Renal pelvis (tissue), 12 donors: ENCODE measurements at places on chromosomes 16 and 17.

DNA sequence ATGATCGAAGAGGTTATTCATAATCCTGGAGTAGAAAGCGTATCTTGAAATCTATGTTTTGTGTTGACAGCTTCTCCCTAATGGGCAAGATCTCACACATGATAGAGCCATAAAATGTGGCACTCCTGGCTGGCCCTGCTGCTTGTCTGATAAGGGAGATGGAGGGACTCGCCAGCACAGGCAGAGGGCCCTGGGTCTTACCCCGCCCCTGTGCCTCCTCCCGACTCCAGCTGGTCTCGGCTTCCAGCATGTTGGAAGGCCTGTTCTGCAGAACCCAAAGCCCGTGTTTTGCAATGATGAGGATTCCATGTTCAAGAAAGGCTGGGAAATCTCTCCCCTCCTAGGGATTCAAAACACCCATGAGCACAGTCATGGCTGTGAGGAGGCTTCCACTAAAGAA is 106.7 kb upstream of the SDK2 start:
- DNase-seq = no peak

DNA sequence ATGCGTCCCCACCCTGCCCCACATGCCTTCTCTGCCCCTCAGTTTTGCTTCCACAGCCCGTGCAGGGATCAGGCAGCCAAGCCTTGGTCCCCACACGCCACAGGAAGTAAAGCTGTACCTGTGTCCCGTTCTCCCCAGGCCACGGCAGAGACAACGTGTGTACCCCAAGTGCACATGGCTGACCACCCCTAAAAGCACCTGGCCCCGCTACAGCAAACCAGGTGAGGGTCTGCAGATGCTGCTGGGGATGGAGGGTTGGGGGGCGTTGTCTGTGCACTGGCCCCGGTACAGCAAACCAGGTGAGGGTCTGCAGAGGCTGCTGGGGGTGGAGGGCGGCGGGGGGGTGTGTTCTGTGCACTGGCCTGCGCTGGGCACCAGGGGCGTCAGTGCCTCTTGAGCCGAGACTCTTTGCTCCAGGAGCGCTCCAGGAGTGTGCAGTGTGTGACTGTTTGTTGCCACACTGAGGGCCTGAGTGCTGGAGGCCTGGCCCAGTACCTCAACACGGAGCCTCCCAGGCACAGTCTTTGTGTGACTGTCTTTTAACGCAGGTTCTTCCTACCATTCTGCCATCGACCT is 18.8 kb downstream of the TCF25 start:
- no peak for DNase-seq

DNA sequence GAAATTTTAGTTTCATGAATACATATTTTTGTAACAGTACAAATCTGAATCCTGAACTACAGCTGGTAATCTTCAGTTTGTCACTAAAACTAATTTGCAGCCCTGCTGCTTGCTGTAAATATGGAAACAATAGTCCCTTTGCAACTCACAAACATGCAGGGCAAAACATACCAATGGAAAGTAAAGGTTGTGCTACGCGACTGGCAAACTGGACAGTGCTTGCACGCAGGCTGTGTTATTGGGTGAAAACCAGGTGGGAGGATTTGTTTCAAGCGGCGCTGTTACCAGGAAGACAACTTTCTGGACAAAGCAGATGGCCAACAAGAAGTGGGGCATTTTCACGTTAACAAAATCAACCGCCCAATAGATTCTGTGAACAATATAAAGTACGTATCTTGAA is 93.5 kb downstream of the CDYL2 start:
- no peak for DNase-seq

- DNase-seq = no peak
Measured at GRCh38 chr17:75267153-75267410, 3.9 kb downstream of the MIF4GD start.

GRCh38 chr17:8800656-8801055 is 1.5 kb upstream of the MFSD6L start:
- DNase-seq = no peak

DNA sequence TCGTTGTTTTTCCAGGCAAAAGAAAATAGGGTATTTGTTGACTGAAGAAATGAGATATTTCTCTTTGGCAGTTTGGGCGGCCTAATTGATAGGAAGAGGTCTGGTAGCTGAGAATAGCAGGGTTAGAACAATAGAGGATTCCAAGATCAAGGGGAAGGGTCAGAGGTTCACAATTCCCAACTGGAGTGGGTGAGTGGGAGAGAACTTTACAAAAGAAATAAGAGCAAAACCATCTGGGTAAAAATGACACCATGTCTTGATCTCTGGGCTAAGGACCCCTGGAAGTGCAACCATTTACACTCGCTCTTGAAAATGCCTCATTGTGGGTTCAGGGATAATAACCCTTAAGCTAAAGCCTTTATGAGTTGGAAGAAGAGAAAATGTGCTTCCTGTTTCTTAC is 180.5 kb downstream of the CDH13 start:
- peak; percentile 74 for DNase-seq

GRCh38 chr17:65292430-65292829 is 155.3 kb downstream of the RGS9 start:
- DNase-seq = no peak

GRCh38 chr17:72790190-72790589 is 302.3 kb downstream of the SLC39A11 start:
- DNase-seq = no peak

DNA sequence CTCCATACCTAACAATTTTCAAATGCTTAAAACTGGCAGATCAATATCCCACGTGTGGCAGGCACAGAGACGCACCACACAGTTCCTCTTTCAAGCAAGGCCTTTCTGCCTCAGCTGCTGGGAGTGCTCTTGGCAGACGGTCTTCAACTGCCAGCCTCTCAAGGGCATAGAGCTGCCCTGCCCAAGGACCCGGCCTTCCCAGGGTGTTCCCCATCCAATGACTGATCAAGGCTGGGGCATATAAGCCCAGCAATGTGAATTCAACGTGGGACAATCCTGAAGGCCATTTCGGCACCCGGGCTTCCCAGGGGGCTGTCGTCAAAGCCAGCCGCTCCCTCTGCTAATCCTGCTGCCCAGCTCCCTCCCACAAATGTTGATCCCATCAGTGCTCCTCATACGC is 107.1 kb downstream of the STX8 start:
- no peak for DNase-seq

DNA sequence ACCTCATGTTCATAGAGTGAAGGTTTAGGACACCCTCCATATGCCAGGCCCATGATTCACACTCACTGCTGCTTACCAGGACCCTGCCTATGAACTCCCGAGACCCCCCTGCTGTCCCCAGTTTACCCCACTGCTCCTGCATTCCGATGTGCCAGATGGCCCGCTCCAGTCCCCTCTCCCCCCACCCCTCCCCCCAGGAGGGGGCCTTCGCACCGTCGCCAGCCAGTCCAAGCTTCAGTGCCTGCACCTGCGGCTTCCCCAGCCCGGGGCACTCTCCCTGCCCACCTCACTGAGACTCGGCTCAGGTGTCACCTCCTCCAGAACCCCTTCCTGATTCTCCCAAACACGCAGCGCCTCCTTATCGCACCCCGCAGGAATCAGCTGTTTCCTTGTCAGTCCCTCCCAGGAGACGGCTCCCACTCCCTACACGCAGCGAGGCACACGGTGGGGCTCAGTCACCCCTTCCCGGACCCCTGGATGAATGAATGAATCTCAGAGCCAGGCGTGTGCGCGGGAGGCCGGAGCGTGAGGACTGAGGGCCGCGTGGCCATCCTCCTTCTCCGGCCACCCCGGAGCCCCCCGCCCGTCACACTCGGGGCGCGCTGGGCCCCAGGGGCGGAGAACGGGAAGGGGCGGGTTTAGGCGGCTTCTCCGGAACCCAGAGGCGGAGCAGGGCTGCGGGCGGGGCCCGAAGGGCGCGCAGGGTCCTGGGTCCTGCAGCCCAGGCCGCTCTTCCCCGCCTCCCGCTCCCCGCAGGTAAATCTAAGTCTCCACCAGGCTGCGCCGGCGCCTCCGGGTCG is 1.6 kb downstream of the MYO1C start:
- DNase-seq = peak; percentile 51

GRCh38 chr16:78748220-78748929 is 648.9 kb downstream of the WWOX start:
- DNase-seq = peak; percentile 29

DNA sequence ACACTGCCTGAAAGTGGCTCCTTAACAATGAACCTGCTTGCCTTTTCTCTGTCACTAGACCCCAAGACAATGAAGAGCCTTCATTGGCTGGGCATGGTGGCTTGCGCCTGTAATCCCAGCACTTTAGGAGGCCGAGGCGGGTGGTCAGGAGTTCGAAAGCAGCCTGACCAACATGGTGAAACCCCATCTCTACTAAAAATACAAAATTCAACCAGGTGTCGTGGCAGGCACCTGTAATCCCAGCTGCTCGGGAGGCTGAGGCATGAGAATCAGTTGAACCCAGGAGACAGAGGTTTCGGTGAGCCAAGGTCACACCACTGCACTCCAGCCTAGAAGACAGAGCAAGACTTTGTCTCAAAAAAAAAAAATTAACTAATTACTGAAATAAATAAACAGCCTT is 45.3 kb upstream of the SEC14L1 start:
- DNase-seq = no peak

DNA sequence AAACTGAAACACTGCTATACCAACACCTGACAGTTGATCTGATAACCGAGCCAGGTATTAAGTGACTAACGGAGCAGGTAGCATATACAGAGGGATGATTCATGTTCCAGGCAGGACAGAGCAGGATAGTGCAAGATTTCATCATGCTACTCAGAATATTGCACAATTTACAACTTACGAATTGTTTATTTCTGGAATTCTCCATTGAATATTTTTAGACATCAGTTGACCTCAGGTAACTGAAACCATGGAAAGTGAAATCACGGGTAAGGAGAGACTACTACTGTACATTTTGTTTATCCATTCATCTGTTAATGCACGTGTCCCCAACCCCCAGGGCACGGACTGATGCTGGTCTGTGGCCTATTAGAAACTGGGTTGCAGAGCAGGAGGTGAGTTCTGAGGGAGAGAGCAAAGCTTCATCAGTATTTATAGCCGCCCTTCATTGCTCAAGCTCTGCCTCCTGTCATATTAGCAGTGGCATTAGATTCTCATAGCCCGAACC is 14.5 kb upstream of the PPM1E start:
- DNase-seq = no peak

- DNase-seq = no peak
Measured at GRCh38 chr16:75398333-75398732, 35.0 kb downstream of the CFDP1 start.

- DNase-seq = no peak
Measured at GRCh38 chr16:2795395-2796143, 2.7 kb upstream of the PRSS41 start.

DNA sequence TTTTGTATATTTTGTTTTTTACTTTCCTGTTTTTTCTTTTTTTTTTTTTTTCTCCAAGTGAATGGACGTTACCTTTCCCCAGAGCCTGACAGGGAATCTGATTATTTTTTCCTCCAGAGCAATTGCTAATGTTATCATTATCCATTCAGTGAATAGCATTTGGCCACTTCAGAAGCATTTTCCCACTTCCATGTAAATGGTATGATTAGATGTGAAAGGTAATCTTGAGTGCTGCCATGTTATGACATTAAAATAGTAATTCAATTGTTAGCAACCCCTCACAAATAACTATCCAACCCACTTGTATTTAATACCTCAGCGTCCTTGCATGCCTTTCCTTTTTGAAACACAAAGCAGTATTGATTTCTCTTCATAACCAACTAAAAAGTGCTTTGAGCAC is 1243.8 kb downstream of the CDH8 start:
- no peak for DNase-seq

DNA sequence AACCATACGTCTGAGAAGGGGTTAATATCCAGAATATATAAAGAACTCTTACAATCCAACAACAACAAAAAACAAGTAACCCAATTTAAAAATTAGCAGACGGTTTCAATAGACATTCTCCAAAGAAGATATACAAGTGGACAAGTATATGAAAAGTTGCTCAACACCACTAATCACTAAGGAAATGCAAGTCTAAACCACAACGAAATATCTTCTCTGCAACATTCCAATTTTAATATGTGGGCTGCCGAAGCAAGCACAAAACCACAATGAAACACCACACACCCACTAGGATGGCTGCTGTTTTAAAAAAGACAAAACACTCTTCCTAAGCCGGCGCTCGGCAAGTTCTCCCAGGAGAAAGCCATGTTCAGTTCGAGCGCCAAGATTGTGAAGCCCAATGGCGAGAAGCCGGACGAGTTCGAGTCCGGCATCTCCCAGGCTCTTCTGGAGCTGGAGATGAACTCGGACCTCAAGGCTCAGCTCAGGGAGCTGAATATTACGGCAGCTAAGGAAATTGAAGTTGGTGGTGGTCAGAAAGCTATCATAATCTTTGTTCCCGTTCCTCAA is 5.9 kb upstream of the SLC13A2 start:
- DNase-seq = no peak

- no peak for DNase-seq
Measured at GRCh38 chr16:5205361-5206040, 107.9 kb upstream of the EEF2KMT start.

DNA sequence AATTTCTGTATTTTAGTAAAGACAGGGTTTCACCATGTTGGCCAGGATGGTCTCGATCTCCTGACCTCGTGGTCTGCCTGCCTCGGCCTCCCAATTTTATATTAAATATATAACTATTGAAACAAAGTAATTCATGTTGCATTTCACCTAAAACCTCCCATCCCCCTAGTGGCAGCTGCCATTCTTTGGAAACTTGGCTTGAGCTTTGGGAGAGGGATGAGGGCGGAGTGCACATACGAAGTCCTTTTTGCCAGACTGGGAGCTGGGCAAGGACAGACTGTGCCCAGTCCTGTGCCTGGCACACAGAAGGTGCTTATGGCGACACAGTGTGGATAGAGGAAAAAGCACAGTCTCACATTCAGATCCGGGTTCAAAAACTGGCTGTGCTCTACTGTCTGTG is 83.8 kb downstream of the NETO2 start:
- no peak for DNase-seq

DNA sequence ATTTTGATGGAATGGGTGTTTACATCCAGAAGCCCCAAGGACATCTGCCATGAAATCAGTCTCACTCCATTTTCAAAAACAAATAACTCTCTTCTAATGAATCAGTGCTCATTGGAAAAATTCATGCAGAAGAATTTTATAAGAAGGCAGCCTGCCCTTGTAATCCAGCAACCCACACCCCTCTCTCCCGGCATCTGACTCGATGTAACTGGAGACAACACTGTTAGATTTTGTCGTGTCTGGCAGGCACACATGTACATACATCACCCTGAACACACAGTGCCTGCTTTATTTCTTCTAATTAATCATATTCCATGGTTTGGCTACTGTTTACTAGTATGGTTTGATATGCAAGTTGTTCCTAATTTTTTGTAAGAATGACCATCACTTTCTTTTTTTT is 11.9 kb upstream of the PLD6 start:
- DNase-seq = no peak

- no peak for DNase-seq
Measured at GRCh38 chr16:22624800-22625533, 114.3 kb downstream of the NPIPB5 start.

- DNase-seq = no peak
Measured at GRCh38 chr17:79626156-79626890, 15.5 kb upstream of the RBFOX3 start.

- DNase-seq = peak; percentile 77
Measured at GRCh38 chr17:38663125-38663751, 11.5 kb downstream of the EPOP start.

GRCh38 chr17:3983606-3984484 is 19.6 kb upstream of the ATP2A3 start:
- DNase-seq = no peak
